Stimulated activated CD4-positive, alpha-beta T cell treated with anti-CD3 and anti-CD28 coated beads, Interleukin-15, amount 100 ng/mL, for 1 hour (primary cell): ENCODE measurements at places on chromosomes 1 and 21.

GRCh38 chr1:44820328-44821239 is 12.3 kb downstream of the BTBD19 start:
- no peak for DNase-seq

DNA sequence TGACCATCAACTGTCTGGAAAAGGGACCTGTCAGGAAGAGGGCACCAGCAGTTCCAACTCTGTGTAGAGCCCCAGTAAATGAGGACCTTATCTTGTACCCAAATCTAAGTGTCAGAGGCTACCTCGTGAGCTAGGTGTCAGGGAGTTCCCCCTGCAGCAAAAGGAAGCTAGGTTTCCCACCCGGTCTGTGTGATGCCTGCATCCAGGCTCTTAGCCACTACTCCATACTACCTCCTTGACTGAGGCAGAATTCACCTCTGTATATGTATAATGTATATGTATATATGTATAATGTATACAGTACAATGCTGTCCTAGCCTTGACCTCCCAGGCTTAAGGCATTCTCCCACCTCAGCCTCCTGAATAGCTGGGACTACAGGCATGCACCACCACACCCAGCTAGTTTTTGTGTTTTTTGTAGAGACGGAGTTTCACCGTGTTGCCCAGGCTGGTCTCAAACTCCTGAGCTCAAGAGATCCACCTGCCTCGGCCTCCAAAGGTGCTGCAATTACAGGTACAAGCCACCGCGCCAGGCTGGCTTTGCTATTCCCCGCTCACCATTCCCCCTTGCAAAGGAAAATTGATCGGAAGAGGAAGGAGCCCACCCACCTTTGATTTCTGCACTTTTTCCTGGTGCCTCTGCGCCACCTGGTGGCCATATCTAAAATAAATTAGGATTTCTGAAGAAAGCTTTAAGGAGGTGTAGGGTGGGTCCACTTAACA is 15.7 kb upstream of the LUZP1 start:
- peak; percentile 2 for DNase-seq

- DNase-seq, result no peak
These were observed 43.4 kb downstream of the RPS6KC1 start for GRCh38 chr1:213094446-213094845.

DNA sequence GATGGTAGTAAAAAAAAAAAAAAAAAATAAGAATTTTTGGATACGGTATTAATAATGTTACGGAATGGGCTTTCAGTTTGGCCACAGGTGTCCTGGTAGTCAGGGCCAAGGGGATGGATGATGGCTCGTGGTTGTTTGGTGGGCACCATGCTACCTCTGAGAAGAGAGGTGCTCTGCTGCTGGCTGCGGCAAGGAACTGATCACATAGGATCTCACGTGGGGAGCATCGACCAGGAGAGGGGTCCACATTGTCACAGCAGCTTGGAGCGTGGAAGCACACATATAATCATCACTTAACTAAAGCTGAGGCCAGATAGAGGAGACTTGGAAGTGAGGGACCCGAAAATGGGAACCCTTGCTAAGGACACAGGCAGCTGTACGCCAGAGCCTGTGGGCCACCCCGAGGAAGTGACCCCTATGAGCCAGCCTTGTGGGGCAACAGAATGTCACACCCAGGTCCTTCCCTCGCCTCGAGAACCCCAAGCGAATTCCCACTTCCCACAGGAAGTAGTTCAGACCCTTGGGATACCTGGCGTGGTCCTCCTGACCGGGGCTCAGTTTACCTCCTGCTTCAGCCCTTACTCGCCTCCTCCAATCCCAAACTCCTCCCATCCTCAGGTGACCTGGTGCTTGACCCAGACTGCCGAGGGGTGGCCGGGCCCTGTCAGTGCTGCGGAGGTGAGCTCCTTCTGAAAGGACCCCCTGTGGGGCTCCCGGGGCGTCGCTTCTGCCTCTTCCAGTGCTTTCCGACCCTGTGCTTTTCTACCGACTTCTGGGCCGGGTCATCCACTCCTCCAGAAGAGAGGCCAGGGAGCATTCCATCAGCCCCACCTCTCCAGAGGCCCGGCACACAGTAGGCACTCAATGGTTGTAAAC is 222.0 kb downstream of the CAMTA1 start:
- DNase-seq, result no peak

DNA sequence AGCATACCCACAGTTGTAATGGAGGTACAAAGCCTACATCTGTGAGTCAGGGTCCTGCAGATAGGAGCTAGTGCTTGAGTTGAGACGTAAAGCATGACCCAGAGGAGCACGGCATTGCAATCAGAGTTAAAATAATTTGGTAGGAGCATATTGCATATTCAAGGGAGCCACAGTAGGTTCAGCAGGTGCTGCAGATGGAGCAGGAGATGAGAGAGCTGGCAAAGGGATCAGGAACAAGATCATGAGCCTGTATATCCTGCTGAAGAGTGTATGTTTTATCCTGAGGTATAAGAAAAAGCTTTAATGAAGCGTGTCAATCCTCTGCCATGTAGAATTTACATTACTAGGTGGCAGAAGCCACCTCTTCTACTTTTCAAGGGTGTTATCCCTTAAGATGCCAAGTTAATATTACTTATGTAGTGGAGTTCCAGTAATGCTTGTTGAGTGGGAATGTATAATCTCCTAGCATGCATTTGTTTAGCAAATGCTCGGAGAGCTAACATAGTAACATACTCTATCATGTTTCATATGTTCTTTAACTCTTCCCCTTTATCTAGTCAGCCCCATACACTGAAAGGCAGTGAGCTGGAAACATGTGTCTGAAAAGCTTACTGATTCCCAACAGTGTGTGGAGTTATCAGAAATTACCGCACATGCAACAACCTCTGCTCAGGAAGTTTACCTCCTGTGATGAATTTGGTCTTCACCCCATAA is 300.3 kb downstream of the GRIK1 start:
- DNase-seq, result no peak

DNA sequence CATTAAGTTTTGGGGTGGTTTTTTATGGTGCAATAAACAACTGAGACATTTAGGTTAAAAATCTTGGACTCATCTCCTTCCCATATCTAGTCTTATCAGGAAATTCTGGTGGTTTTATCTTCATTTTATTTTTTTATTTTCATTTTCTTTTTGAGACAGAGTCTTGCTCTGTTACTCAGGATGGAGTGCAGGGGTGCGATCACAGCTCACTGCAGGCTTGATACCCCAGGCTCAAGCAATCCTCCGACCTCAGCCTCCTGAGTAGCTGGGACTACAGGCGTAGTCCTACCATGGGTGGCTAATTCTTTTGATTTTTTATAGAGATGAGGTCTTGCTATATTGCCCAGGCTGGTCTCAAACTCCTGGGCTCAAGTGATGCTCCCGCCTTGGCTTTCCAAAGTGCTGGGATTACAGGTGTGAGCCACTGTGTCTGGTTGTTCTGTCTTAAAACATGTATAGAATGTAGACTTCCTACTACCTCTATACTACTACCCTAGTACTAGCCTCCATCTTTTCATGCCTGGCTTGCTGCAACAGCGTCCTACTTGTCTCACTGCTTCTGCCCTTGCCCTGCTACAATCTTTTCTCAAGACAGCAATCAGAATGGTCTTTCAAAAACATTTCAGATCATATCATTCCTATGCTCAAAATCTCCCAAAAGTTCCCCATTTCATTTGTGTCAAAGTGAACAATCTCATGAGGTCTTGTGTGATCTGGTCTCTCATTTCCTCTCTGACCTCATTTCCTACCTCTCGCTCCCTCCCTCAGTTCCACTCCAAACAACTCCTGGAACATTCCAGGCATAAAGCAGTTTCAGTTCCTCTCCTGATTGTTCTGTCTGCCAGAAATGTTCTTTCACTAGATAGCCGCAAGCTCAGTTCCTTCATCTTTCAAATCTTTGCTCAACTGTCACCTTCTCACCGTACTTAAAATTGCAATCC is 5.9 kb upstream of the FCGR2A start:
- no peak for DNase-seq

DNA sequence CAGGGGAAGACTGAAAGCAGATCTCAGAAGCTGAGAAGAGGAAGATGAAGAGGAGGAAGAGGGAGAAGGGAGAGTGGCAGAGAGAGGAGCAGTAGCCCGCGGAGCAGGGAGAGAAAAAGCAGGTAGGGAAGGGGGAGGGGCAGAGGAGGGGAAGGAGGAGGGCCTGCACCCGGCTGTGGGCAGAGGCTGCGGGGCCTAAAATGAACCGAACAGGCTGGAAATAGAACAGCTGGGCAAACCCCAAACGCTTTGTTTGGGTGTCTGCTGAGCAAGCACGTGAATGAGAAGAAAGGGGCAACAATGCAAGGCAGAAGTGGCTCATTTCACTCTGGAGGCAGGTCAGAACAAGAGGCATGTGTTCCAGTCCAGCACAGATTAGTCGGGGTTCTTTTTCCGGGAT is 33.5 kb downstream of the KCNC4 start:
- no peak for DNase-seq

- no peak for DNase-seq
These were observed 31.4 kb upstream of the DEPDC1 start for GRCh38 chr1:68528243-68528642.

DNA sequence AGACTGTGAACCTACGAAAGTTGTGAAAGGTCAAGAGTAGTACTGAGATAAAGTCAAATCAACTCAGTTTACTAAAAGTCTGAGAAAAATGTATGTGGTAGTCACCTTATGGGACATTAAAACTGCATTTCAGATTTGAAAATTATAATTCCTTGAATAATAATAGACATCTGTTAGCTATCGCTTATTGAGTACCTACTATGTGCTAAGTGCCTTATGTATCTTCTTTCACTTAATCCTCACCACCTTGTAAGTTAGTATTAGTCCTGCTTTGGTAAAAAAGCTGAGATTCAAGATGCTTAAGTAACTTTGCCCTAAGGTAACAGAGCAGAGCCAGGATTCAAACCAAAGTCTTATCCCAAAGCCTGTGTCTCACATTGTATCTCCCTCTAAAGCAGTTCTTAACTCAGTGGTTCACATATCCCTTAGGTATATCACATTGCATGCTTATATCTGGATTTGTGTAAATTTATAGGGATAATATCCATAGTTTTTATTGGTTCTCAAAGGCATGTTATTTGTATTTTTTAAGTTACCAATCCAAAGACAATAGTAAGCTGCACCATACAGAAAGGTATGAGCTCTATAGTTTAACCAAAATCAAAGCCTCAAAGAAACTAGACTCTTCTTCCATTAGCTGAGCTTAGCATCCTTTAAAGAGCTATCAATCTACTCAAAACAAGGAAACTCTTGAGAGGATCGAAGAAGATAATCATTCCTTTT is 865 bp downstream of the PIGC start:
- DNase-seq, result no peak

DNA sequence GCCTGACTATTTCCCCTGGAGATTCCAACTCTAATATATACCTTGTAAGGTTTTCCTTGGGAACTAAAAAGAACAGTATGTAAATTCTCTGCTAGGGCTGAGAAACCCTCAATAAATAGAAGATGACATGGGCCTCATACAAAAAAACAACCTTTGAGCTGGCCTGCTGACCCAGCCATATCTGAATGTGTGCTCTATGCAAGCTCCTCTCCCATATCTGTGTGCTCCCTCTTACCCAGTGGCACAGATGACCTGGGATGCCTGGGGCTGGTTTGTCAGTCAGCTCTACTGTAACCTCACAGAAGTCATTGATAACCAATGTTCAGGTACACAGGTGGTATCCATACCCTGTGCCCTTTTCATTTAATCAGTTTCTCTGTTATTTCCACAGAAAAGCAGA is 329.2 kb downstream of the SEC16B start:
- no peak for DNase-seq

DNA sequence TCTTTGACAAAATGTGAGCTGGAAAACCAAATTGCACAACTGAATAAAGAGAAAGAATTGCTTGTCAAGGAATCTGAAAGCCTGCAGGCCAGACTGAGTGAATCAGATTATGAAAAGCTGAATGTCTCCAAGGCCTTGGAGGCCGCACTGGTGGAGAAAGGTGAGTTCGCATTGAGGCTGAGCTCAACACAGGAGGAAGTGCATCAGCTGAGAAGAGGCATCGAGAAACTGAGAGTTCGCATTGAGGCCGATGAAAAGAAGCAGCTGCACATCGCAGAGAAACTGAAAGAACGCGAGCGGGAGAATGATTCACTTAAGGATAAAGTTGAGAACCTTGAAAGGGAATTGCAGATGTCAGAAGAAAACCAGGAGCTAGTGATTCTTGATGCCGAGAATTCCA is 42.7 kb downstream of the CENPF start:
- no peak for DNase-seq

- no peak for DNase-seq
These were observed 3.3 kb upstream of the TOMM20 start for GRCh38 chr1:235131961-235132360.

- DNase-seq, result no peak
These were observed 34.6 kb upstream of the KANK4 start for GRCh38 chr1:62353853-62354252.
